Kidney (tissue), 22 donors: ENCODE measurements at places on chromosomes 1 and 21. TPM values are rescaled to one million over a fixed set of nuclear protein-coding genes. Genes with fewer than 3 reads are reported as not detected.

DNA sequence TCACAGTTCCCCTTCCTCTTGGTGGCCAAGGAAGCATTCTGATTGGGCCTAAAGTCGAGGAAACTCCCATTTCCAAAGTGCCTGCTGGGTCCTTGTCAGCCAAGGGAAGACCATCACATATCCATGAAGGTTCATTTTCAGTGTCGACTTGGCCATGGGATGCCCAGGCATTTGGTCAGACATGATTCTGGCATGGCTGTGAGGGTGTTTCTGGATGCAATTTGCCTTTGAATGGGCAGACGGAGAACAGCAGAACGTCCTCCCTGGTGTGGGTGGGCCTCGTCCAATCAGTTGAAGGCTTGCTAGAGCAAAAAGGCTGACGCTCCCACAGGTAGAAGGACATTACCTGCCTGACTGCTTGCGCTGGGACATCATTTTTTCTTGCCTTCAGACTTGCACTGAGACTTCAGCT, 48.3 kb upstream of the LBR start:
- DNase-seq, result no peak

DNA sequence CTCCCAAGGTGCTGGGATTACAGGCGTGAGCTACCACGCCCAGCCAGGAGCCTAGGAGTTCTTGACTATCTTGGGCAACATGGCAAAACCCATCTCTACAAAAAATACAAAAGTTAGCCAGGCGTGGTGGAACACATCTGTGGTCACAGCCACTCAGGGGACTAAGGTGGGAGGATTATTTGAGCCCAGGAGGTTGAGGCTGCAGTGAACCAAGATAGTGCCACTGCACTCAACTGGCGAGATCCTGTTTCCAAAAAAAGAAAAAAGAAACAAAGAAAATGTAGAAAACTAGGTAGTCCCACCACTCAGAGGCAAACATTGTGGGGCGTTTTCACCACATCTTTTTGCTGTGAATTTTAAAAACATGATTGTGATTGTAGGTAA, 141.3 kb downstream of the ZZZ3 start:
- no peak for DNase-seq

The RIPPLY3 gene
- total RNA-seq, result 0.31 TPM

GRCh38 chr1:146012703-146013558, 8.6 kb downstream of the HJV start:
- peak; percentile 19 for DNase-seq

DNA sequence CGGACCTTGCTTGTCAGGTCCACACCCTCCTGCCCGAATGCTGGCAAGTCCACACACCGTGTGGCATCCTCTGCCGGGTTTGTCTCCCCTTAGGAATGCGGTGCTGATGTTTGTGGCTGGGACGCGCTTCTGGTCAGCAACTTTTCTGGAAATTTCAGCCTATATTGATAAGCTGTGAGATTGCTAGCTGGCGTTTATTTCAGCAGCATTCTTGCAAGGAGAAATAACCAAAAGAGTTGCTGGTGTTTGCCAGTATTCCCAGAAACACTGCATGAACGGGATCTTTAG, 601 bp downstream of the CEPT1 start:
- DNase-seq, result no peak

DNA sequence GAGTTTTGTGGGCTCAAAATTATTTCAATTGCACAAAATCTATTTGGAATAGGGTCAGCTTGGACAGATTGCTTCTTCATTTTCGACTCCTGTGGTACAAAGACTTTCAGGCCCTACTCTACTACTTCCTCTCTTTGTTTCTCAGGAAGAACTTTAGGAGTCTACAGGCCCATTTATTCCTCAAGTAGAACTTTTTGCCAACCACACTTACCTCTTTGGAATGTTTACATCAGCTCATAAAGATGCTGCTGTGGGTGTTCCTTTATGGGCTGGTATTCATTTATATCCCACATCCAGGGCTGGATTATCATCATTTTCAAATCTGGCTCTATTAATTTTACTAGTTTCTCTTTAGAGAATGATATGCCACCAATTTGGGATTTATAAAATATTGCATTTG, 46.3 kb upstream of the TNFSF18 start:
- DNase-seq, result no peak

The GJA5 gene
- total RNA-seq, result 28.3 TPM

The AGL gene
- total RNA-seq, result 19.8 TPM

GRCh38 chr1:234932511-234933430, 195.9 kb downstream of the TOMM20 start:
- DNase-seq, result no peak

DNA sequence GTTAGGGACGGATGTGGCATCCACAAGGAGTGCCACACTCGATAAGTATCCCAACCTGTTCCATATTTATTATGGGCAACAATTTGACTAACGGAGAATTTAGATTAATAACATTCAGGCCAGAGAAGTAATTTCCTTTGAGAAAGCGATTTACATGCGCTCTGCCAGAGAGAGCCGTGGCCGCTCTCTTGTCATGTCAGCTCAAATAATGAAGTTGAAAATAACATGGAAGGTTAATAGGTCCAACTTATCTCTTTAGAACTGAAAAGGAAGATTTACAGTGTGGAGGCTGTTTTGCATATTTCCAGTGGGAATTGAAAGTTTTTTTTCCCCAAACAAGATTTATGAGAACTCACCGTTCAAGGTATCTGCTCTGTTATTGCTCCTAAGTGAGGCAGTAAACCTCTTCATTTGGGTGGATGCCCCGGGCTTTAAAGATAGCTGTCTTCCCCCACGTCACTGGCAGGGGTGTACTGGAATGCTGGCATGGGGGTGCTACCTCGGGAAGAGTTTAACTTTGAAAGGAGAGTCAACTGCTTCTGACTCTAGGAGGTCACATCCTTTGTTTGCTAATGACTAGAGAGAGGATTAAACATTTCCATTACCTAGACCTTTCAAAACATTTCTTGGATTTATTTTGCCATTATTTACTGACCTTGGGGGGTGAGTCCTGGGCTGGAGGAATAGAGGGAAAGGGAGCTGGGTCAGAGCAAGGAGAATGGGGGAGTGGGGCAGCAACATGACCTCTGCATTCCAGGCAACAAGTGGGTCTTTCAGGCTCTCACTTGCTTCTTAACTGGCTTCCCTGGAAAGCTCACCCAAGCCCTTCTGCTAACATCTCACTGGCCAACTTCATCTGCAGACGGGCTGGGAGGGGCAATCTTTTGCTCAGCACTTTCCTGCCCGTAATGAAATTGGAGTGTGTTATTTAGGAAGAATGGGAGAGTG, 204.2 kb downstream of the CAMTA1 start:
- DNase-seq, result no peak

GRCh38 chr1:166272155-166272554, 105.4 kb upstream of the FAM78B start:
- no peak for DNase-seq
